ENCODE measurements at places on chromosomes 7 and 10. TPM values are rescaled to one million over a fixed set of nuclear protein-coding genes. Genes with fewer than 3 reads are reported as not detected.

DNA sequence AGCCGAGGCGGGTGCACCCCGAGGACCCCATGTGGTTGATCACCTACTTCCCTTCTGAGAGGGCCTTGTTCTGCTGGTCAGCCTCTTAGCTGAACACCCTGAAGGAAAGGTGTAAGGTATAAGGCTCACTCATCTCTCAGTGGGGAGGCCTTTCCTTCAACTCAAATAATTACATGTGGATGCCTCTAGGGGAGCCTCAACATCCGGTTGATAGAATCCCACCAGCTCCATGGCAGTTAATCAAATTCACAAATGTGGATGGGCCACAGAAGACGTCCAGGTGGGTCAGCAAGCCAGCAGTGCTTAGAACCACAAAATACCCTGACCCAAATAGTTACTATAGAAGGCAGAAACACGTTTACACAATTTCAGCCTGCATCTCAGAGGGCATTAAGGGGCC lies 37.7 kb upstream of the ZNF32 start:
- no peaks in the 10 kb centered on the region for H3K36me3 ChIP-seq
- no peak overlapping the region for H3K27ac ChIP-seq
- no peak for DNase-seq
- peaks cover 6% of the 10 kb centered on the region for H3K4me1 ChIP-seq
- H3K27me3 ChIP-seq, result no peaks in the 10 kb centered on the region

DNA sequence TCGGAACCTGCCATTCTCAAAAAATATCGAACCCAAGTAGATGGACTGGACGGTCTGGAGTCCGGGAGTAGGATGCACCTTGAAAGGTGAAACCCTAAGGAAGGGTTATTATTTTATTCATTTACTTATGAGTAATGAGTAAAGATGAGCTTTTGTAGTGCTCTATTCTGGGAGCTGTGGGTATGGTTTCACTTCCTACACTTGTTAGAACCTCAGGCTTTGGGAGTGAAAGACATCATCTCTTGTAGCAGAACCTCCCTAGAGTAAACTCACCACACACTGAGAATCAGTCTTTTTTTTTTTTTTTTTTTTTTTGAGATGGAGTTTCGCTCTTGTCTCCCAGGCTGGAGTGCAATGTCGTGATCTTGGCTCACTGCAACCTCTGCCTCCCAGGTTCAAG lies 389.4 kb upstream of the AUTS2 start:
- DNase-seq, result no peak
- H3K4me1 ChIP-seq, result no peaks in the 10 kb centered on the region
- no peak overlapping the region for H3K27ac ChIP-seq

DNA sequence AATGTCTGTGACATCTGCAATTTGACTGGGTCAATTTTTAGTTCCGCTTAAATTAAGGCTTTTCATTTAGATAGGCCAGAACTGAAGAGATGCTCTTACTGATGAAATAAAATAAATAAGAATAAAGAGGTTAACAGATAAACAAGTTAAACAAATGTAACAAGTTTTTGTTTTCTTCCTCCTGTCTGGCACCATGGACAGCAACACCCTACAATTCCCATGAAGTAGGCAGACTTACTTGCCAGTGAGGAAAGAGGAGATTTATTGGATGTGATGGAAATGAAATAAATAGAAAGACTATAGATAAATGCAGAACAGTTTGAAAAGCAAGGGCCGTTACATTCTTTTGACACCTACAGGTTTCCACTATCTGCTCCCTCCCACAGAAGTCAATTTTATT lies 118.5 kb downstream of the AMPH start:
- H3K27ac ChIP-seq, result no peak overlapping the region
- H3K27me3 ChIP-seq, result no peaks in the 10 kb centered on the region
- H3K36me3 ChIP-seq, result no peaks in the 10 kb centered on the region
- DNase-seq, result no peak

- no peaks in the 10 kb centered on the region for H3K4me1 ChIP-seq
- H3K27me3 ChIP-seq, result no peaks in the 10 kb centered on the region
- DNase-seq, result no peak
Observed at GRCh38 chr10:56745490-56745889, 384.4 kb upstream of the ZWINT start.

LEP gene
- total RNA-seq, result not detected

DNA sequence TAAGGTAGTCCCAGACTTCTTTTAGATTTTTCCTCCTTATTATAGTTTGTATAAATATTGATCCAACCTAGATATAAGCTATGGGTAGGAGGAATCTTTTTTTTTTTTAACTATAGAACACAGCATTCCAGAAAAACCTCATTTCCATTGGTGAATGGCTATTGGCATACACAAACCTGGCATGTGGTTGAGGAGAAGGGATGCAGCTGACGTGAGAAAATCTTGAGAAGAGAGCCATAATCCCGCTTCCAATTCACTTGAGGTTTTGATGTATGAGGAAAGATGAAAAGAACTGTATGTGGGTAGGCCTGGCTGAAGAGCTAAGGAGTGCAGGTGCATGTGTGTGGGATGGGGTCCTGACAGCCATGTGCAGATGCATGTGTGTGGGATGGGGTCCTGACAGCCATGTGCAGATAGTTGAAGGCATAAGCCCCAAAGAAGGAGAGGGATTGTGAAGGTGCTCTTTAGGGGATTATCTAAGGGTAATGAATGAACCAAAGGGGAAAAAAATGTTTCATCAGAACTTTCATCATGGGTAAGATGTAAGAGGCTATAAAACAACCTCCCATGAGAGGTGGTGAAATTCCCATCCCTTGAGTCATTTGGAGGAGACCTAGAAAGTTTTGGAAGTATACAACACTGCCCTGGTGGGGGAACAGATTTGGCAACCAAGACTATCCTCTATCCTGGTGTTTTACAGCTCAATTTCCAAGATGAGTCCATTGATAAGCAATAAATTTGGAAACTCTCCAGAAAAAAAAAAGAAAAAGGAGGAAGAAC lies 3.8 kb upstream of the PKD2L1 start:
- no peaks in the 10 kb centered on the region for H3K36me3 ChIP-seq
- no peak for DNase-seq
- no peaks in the 10 kb centered on the region for H3K4me1 ChIP-seq
- no peak overlapping the region for H3K27ac ChIP-seq
